ENCODE measurements at places on chromosomes 7 and 10. TPM values are rescaled to one million over a fixed set of nuclear protein-coding genes. Genes with fewer than 3 reads are reported as not detected.

TBRG4 gene
- 16.6 TPM for polyA plus RNA-seq

PNLIPRP3 gene
- not detected for polyA plus RNA-seq

RAPGEF5 gene
- polyA plus RNA-seq = 16.7 TPM

ECHS1 gene
- 126 TPM for polyA plus RNA-seq

PAPOLB gene
- not detected for polyA plus RNA-seq

FOXL3 gene
- polyA plus RNA-seq = not detected

CPED1 gene
- polyA plus RNA-seq = not detected

TMEM229A gene
- 3.3 TPM for polyA plus RNA-seq

SPDYE1 gene
- 0.11 TPM for polyA plus RNA-seq

EPHB6 gene
- polyA plus RNA-seq = 58.4 TPM

TMEM225B gene
- polyA plus RNA-seq = not detected

PDK4 gene
- 1.4 TPM for polyA plus RNA-seq

PRRT4 gene
- polyA plus RNA-seq = 2.1 TPM

ZNF365 gene
- polyA plus RNA-seq = 21.0 TPM

LMBR1 gene
- polyA plus RNA-seq = 75.4 TPM

PNLIP gene
- polyA plus RNA-seq = not detected

GHRHR gene
- not detected for polyA plus RNA-seq

ANKRD22 gene
- not detected for polyA plus RNA-seq

CCL24 gene
- not detected for polyA plus RNA-seq

C10orf90 gene
- polyA plus RNA-seq = not detected

WIPF3 gene
- polyA plus RNA-seq = 2.4 TPM

TSPAN12 gene
- polyA plus RNA-seq = 6.7 TPM

TAF3 gene
- 5.1 TPM for polyA plus RNA-seq

NYAP1 gene
- polyA plus RNA-seq = not detected

OPALIN gene
- 0.50 TPM for polyA plus RNA-seq

CPA4 gene
- polyA plus RNA-seq = not detected

STOX1 gene
- polyA plus RNA-seq = 9.3 TPM

CCL26 gene
- polyA plus RNA-seq = 2.1 TPM

VWDE gene
- 2.6 TPM for polyA plus RNA-seq

BMI1 gene
- polyA plus RNA-seq = 20.9 TPM

NPSR1 gene
- polyA plus RNA-seq = not detected

FAM241B gene
- 18.0 TPM for polyA plus RNA-seq

SAP25 gene
- not detected for polyA plus RNA-seq

GARS1 gene
- polyA plus RNA-seq = 167 TPM

HTRA1 gene
- 73.1 TPM for polyA plus RNA-seq

ZNF107 gene
- 9.0 TPM for polyA plus RNA-seq

COMTD1 gene
- polyA plus RNA-seq = 2.0 TPM

PTPRE gene
- polyA plus RNA-seq = 98.0 TPM

CLDN4 gene
- polyA plus RNA-seq = not detected

NCF1 gene
- not detected for polyA plus RNA-seq

IRF5 gene
- polyA plus RNA-seq = not detected

PRLHR gene
- not detected for polyA plus RNA-seq

BLNK gene
- polyA plus RNA-seq = 0.70 TPM

APBB1IP gene
- polyA plus RNA-seq = not detected

NAT16 gene
- polyA plus RNA-seq = not detected

TMEM26 gene
- polyA plus RNA-seq = not detected

ANKRD61 gene
- not detected for polyA plus RNA-seq

PFKFB3 gene
- 6.7 TPM for polyA plus RNA-seq

HOXA4 gene
- not detected for polyA plus RNA-seq

LIPF gene
- polyA plus RNA-seq = not detected

PDE6C gene
- polyA plus RNA-seq = 0.09 TPM

ZNF425 gene
- 2.4 TPM for polyA plus RNA-seq

KEL gene
- polyA plus RNA-seq = not detected

Data from Purkinje cell (primary cell).